ENCODE measurements at places on chromosomes 7 and 10. TPM values are rescaled to one million over a fixed set of nuclear protein-coding genes. Genes with fewer than 3 reads are reported as not detected.

The ABCB1 gene
- total RNA-seq: 6.3 TPM

The TBXAS1 gene
- total RNA-seq: 4.0 TPM

GRCh38 chr7:115782696-115783490 lies 247.7 kb downstream of the TFEC start:
- DNase-seq: no peak

DNA sequence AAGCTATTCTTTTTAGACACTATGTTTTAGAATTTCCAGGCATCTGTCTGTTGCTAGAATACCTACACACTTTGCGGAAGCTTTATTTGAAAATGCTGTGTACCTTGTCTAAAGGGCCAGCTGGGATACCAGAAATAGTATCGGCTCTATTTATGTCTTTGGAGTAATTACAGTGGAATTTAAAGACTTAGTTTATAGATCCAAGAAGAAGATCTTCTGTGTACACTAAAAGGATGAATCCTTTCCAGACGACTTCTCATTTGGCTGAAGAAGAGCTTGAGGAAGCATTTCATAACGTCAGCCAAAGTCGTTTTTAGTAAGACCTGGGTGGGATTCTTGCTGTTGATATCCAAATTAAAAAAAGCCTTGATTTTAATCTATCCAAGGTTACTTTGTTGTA lies 365.9 kb downstream of the INHBA start:
- DNase-seq: no peak

DNA sequence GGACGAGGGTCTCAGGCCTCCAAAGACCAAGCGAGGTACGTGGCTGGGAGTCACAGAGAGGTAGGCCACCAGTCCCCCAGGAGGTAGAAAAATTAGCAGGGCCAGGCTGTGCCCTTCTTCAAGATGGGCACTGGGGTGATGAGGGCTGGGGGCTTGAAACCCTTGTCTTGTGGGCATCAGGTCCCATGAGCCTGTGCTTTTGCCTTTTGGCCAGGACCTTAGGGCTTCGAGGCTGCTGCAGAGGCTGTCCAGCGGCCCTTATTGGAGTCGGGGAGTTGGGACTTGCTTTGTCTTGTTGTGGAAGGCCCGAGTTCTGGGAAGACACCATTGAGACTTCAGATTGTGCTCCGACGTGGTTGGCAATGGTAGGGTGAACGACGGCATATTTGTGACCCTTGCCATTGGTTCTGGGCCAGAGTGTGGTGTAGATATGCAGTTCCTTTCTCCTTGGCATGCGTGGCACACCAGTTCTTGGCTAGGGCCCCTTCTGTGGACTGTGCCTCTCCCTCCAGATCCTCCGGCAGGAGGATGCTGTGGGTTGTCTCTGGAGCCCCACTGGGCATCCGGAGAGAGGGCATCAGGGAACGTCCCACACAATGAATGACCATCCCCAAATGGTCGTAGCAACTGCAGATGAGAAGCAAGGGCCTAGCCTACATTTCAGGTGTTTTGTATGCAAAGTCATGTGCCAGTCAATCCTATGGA lies 931 bp downstream of the SH2D4B start:
- DNase-seq: no peak

The HKDC1 gene
- 0.54 TPM for total RNA-seq

GRCh38 chr7:157499121-157499834 lies 162.5 kb downstream of the DNAJB6 start:
- no peak for DNase-seq

DNA sequence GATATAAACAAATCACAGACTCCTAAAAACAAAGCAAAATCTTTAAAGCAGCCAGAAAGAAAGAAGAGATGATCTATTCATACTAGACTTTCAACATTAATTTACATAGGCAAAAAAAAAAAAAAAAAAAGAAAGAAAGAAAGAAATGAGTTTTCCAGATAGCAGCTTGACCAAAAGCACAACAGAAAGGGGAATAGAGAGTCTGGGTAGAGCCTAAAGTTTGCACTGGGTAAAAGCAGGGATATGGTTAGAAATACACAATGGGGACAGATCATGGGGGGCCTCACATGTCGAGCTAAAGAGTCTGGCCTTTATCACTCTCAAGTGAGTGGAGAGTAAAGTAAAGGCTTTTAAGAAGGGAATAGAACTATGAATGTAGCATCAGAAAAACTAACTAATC lies 169.8 kb downstream of the SGMS1 start:
- DNase-seq: no peak

DNA sequence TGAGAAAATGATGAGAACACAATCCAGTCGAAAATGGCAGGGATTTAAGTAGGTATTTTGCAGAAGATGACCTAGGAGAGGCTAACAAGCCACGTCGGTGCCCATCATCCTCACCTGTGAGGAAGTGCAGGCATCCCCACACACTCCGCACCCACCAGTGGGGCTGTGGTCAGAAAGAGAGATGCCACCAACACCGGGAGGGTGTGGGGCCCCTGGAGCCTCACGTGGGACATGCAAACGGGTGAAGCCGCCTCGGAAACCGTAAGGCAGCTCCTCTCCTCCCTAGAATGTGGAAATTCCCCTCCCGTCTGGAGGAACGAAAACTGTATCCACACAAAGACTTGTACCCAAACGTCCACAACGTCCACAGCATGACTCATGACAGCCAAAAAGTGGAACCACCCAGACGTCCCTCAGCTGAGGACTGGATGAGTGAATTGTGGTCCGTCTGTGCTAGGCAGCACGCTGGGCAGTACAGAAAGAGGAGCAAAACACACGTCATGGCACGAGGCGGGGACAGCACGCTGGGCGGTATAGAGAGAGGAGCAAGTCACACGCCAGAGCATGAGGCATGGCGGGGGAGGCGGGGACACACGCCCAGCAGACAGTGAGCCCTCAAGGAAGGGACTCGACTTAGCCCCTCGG lies 246.0 kb downstream of the ELFN1 start:
- DNase-seq: no peak

GRCh38 chr7:87159538-87159937 lies 7.3 kb downstream of the DMTF1 start:
- DNase-seq: no peak

The OR13A1 gene
- total RNA-seq: not detected

DNA sequence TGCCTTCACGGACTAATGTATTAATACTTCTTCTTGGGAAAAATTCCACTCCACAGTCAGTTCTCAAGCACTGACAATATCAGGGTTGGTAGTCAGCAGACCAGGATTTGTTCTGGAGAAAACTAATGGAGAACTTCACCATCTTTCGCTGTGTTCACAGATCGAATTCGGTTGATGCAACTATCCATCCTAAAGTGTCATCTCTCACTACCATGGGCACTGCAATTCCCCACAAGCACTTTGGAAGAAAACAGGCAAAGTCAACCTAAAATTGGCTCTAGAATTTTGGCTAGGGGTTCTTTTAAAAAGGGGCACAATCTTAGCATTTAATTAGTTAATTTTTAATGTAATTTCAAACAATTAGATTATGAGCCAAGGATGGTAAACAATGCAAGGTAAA lies 164.4 kb downstream of the HGF start:
- no peak for DNase-seq

DNA sequence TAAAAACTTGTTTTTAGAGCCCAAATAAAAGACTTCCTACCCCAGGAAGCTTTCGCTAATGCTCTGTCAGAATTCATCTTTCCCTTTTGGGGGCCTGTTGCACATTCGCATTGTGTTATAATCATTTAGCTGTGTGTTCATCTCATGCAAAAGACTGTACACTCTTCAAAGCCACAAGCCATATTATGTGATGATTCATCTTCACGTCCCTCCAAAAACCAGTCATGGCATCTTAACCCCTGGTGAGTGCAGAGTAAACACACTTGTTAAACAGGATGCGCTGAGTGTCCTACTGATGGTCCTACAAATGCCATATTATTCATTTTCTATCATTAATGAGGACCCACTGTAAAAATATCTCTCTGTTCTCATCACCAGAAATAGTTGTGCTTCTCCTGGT lies 235.4 kb downstream of the KIAA1217 start:
- DNase-seq: no peak

- no peak for DNase-seq
These were observed 10.1 kb upstream of the LAT2 start for GRCh38 chr7:74199551-74200355.

DNA sequence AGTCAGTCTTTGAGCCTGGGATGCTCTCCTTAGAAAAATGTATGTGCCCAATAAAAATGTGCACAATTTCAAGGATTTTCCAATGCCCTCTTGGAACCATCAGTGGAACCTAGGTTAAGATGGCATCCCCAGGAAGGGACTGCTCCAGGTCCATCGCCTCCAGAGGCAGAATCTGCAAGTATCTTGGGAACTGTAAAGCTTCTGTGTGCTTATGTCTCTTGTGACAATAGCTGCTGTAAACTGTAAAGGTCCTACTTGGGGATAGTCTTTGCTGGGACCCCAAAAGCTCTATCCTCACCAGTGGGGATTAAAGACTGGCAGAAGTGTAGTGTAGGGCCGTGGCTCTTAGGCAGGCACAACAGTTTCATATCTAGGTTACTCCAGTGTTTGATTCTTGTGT lies 11.9 kb downstream of the DUSP5 start:
- DNase-seq: no peak

The NME8 gene
- not detected for total RNA-seq

The GDF2 gene
- not detected for total RNA-seq

The SFXN3 gene
- 8.7 TPM for total RNA-seq
